Fibroblast of lung (primary cell): ENCODE measurements at places on chromosomes 5 and 9. TPM values are rescaled to one million over a fixed set of nuclear protein-coding genes. Genes with fewer than 3 reads are reported as not detected.

STPG3 gene
- total RNA-seq = not detected in 2 replicates

- no peak for DNase-seq
- H3K27ac ChIP-seq = no peak overlapping the region
- peaks cover 7% of the 10 kb centered on the region for H3K4me1 ChIP-seq
- no peaks in the 10 kb centered on the region for H3K36me3 ChIP-seq
- no peaks in the 10 kb centered on the region for H3K27me3 ChIP-seq
- H3K4me3 ChIP-seq = no peak overlapping the region
These were observed 62.4 kb downstream of the SERINC5 start for GRCh38 chr5:80193401-80193800.

GRCh38 chr5:170599756-170600155, 95.9 kb downstream of the KCNIP1 start:
- no peak for DNase-seq

- H3K27me3 ChIP-seq = no peaks in the 10 kb centered on the region
- no peaks in the 10 kb centered on the region for H3K36me3 ChIP-seq
- no peaks in the 10 kb centered on the region for H3K4me1 ChIP-seq
- H3K27ac ChIP-seq = no peak overlapping the region
- H3K4me3 ChIP-seq = no peak overlapping the region
These were observed 8.3 kb downstream of the LCN12 start for GRCh38 chr9:136960212-136960937.

GRCh38 chr5:151107084-151107483, 26.2 kb upstream of the TNIP1 start:
- DNase-seq = no peak
- H3K27me3 ChIP-seq = no peaks in the 10 kb centered on the region
- H3K36me3 ChIP-seq = peaks cover 38% of the 10 kb centered on the region
- H3K4me3 ChIP-seq = no peak overlapping the region
- peaks cover 22% of the 10 kb centered on the region for H3K4me1 ChIP-seq

- H3K36me3 ChIP-seq = no peaks in the 10 kb centered on the region
- no peaks in the 10 kb centered on the region for H3K27me3 ChIP-seq
- no peak overlapping the region for H3K27ac ChIP-seq
- no peak for DNase-seq
- H3K4me1 ChIP-seq = peaks cover 4% of the 10 kb centered on the region
These were observed 6.2 kb upstream of the CKS2 start for GRCh38 chr9:89304834-89305188.
